Activated CD4-positive, alpha-beta T cell treated with anti-CD3 and anti-CD28 coated beads, Interleukin-2, amount 10 ng/mL, durations not matched to agents 7 days and 5 days (primary cell): ENCODE measurements at places on chromosomes 1 and 21. TPM values are rescaled to one million over a fixed set of nuclear protein-coding genes. Genes with fewer than 3 reads are reported as not detected.

GRCh38 chr1:106879538-106879937, 176.9 kb upstream of the PRMT6 start:
- no peaks in the 10 kb centered on the region for H3K27me3 ChIP-seq
- DNase-seq, result no peak
- H3K36me3 ChIP-seq, result no peaks in the 10 kb centered on the region

DNA sequence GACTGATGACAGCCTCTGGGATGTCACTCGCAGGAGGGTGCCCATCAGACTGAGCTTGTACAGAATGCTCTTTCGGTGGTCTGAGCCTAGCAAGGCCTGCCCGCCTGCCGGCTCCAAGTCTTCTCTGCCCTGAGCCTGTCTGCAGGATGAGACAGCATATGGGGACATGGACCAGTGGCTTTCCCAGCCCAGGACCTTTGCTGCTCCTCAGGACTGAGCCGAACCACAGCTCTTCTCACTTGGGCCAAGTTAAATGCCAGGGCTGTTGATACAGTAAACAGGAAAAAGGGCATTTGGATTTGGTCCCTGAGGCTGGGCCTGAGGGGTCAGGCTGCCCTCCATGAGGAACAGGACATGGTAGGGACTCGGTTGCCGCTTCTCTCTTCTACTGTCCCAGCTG, 64.3 kb upstream of the EPS8L3 start:
- H3K27me3 ChIP-seq, result no peaks in the 10 kb centered on the region
- peaks cover 20% of the 10 kb centered on the region for H3K4me1 ChIP-seq
- no peak overlapping the region for H3K4me3 ChIP-seq
- no peaks in the 10 kb centered on the region for H3K36me3 ChIP-seq
- no peak overlapping the region for H3K27ac ChIP-seq

GRCh38 chr21:42633858-42634257, 19.6 kb upstream of the PDE9A start:
- H3K27me3 ChIP-seq, result no peaks in the 10 kb centered on the region
- no peaks in the 10 kb centered on the region for H3K36me3 ChIP-seq
- H3K4me1 ChIP-seq, result peaks cover 4% of the 10 kb centered on the region
- no peak for DNase-seq
- no peak overlapping the region for H3K27ac ChIP-seq

- peaks cover 2% of the 10 kb centered on the region for H3K27me3 ChIP-seq
- no peak overlapping the region for H3K27ac ChIP-seq
- no peak for DNase-seq
- H3K4me1 ChIP-seq, result no peaks in the 10 kb centered on the region
- H3K4me3 ChIP-seq, result no peak overlapping the region
Observed at GRCh38 chr1:59232216-59232615, 64.7 kb upstream of the FGGY start.

DNA sequence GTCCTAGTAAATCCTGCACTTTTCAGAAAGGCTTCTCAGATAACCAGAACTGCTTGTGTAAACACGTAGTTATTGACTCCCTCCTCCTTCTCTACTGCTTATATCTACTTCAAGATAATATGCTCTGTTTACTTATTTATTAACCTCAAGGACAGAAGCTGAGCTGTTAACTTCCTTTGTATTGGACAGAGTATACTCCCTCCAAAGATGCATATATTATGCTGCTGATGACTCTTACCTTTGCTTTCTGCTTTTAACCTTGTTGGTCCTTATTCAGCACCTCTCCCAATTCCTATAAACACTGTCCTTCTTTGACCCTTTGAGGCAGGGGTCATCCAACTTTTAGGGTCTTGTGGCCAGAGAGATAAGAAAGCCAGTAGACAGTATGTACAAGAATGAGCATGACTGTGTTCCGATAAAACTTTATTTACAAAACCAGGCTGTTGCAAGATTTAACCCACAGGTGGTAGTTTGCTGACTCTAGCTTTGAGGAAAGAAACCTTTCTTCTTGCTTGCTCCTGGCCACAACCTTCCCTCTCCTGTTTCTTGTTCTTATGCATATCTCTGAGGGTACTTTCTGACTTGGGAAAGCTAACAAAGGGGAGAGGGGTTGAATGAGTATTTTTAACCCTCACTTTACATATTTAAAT, 4.9 kb downstream of the TPM3 start:
- peaks cover 24% of the 10 kb centered on the region for H3K27me3 ChIP-seq
- H3K4me3 ChIP-seq, result no peak overlapping the region
- H3K27ac ChIP-seq, result no peak overlapping the region
- no peak for DNase-seq
- H3K4me1 ChIP-seq, result peaks cover 13% of the 10 kb centered on the region

DNA sequence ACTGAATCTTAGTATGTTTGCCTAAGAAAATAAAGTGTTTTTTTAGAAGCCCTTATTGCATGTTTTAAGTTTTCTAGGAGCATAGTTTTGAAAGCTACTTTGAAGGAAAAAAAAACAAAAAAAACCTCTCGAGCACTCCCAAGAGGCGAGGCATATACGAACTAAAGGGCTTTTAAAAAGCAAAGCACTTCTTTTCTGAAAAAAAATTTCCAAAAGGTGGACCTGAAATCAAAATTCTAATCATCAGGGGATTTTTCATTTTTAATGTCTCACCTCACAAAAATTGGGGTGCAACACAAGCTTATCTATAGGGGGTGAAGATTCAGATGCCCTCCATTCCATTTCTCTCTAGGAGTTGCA, 594 bp downstream of the GLMN start:
- H3K27me3 ChIP-seq, result no peaks in the 10 kb centered on the region
- peak overlapping the region; percentile 98 for H3K4me3 ChIP-seq
- peak overlapping the region; percentile 94 for H3K27ac ChIP-seq
- H3K4me1 ChIP-seq, result peaks cover 53% of the 10 kb centered on the region
- DNase-seq, result no peak
- H3K36me3 ChIP-seq, result peaks cover 33% of the 10 kb centered on the region

DNA sequence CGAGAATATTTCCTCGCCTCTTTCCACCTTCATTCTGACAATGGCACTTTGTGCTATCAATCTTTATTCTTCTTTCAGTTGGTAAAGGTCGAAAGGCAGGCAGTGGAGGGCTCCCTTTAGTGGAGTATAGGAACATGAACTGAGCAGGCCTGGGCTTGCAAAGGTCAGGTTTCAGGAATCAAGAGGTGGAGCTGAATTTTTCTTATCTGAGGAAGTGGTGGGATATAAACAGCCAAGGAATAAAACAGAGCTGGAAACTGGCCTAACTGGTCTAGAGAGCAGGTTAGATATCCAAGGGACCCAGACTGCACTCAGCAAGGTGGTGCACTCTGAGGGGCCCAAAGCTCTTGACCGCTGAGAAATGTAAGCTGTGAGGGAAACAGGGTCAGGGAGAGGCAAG, 99.1 kb downstream of the PLA2G4A start:
- H3K4me3 ChIP-seq, result no peak overlapping the region
- no peaks in the 10 kb centered on the region for H3K4me1 ChIP-seq
- DNase-seq, result no peak
- H3K27me3 ChIP-seq, result no peaks in the 10 kb centered on the region
- no peak overlapping the region for H3K27ac ChIP-seq

- peaks cover 4% of the 10 kb centered on the region for H3K4me1 ChIP-seq
- H3K27me3 ChIP-seq, result peaks cover 10% of the 10 kb centered on the region
- H3K27ac ChIP-seq, result no peak overlapping the region
- H3K4me3 ChIP-seq, result no peak overlapping the region
Observed at GRCh38 chr1:8274352-8274751, 43.6 kb upstream of the SLC45A1 start.

GRCh38 chr1:93692026-93692425, 10.4 kb upstream of the BCAR3 start:
- no peak overlapping the region for H3K4me3 ChIP-seq
- H3K36me3 ChIP-seq, result no peaks in the 10 kb centered on the region
- H3K27me3 ChIP-seq, result peaks cover 6% of the 10 kb centered on the region
- H3K4me1 ChIP-seq, result no peaks in the 10 kb centered on the region

DNA sequence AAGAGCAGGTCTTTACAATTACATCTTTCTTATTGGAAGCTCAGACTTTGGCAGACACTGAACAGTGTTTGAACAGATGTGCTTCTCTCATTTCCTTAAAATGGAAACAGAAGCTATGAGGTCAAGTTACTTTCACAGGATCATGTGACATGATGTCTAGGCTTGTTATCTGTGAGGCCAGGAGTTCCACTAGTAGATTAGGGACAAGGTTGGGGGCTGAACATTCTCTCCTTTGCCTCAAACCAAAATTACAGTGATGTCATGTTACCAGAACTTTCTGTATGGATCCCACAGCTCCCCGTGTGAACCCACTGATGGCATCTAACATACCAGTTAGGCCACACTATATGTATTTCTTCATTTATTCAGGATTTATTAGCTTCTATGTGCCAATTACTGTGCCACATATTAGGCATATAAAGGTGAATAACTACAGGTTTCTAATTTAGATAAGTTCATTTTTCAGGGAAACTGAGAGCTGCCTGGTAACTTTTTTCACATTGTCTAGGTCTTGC, 6.0 kb downstream of the DYNLT5 start:
- H3K27me3 ChIP-seq, result peaks cover 15% of the 10 kb centered on the region
- H3K36me3 ChIP-seq, result no peaks in the 10 kb centered on the region
- no peaks in the 10 kb centered on the region for H3K4me1 ChIP-seq
- DNase-seq, result no peak

- no peak overlapping the region for H3K27ac ChIP-seq
- no peak overlapping the region for H3K4me3 ChIP-seq
- H3K27me3 ChIP-seq, result peaks cover 20% of the 10 kb centered on the region
- H3K36me3 ChIP-seq, result no peaks in the 10 kb centered on the region
- no peak for DNase-seq
Observed at GRCh38 chr1:109111386-109112055, 2.4 kb upstream of the ELAPOR1 start.

DNA sequence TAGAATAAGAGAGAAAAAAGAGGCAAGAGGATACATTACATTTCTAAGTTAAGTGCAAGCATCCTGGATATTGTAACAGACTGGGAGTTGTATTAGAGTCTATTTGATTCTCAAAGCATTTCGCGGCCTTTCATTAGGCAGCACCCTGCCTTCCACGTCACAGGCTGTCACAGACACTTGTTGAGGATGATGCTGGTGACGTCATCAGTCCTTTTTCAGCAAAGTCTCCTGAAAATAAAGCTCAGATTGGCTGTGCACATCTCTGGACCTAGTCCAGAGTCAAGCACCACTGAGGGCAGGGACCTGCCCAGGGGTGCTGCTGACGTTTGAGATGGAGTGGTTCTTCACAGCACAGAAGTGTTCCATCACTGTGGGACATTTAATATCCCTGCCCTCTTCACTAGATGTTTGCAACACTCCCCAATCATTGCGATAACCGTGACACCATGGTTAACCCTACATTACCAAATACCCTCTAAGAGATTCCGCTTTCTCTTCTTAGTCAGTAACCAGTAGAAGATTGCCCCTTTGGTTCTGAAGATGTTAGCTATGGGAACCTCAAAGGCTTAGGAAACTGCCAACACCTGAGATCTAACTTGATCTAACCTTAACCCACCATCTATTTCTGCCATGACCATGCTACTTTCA, 72.7 kb upstream of the F3 start:
- DNase-seq, result no peak
- no peak overlapping the region for H3K4me3 ChIP-seq
- H3K4me1 ChIP-seq, result peaks cover 9% of the 10 kb centered on the region
- no peak overlapping the region for H3K27ac ChIP-seq
- peaks cover 2% of the 10 kb centered on the region for H3K27me3 ChIP-seq
- H3K36me3 ChIP-seq, result no peaks in the 10 kb centered on the region

- DNase-seq, result peak; percentile 61
- H3K36me3 ChIP-seq, result peaks cover 20% of the 10 kb centered on the region
- peaks cover 54% of the 10 kb centered on the region for H3K4me1 ChIP-seq
- peak overlapping the region; percentile 93 for H3K4me3 ChIP-seq
Observed at GRCh38 chr1:117928881-117929342, 509 bp downstream of the GDAP2 start.

DNA sequence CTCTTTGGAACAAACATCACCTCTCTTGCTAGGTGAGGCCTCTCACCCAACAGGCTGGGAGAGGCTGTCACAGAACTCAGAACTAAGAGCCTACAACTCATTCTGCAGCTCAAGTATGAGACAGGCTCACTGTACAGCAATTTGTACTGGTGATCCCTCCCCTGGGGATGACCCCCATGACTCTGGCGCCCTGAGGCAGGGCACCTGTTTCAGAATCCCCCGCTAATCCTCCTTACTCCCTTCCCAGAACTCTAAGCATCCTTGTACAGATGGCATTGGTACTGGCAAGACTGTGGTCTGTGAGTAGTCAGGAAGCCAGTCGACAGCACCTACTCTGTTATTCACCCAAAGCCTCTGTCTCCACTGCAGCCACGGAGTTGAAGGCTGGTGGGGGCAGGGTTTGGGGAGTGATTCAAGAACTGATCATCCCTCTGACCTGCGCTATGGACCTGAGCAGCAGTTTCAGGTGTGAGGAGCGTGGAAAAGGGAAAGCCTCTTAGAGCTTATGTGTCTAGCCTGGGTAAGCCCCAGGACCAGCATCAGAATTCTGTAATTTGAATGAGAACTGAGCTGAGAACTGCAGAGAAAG, 655.5 kb downstream of the KIF26B start:
- no peaks in the 10 kb centered on the region for H3K36me3 ChIP-seq
- H3K27me3 ChIP-seq, result no peaks in the 10 kb centered on the region
- no peak overlapping the region for H3K27ac ChIP-seq
- DNase-seq, result no peak
- H3K4me3 ChIP-seq, result no peak overlapping the region
- peaks cover 3% of the 10 kb centered on the region for H3K4me1 ChIP-seq

DNA sequence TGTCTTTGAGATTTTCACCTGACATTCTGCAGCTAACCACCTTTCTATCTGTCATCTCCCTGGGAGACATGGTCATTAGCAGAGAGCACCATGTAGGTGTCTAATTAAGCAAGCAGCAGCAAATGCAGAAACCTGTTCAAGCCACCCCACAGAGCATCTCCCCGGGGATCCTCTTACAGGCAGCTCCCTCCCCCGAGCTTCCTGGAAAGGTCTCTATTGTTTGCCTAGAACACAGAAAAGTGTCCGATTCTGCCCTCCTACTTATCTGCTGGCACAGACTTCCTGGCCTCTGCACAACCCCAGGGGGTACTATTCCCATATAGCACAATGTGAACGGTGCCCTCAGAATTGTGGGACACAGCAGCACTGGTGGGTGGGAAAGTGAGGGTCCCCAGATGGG, 46.1 kb downstream of the PLEKHA6 start:
- H3K36me3 ChIP-seq, result no peaks in the 10 kb centered on the region
- no peak overlapping the region for H3K27ac ChIP-seq
- peaks cover 2% of the 10 kb centered on the region for H3K27me3 ChIP-seq
- no peak for DNase-seq

MRAP gene
- not detected for total RNA-seq

S100A12 gene
- total RNA-seq, result not detected

HMGN1 gene
- 389 TPM for total RNA-seq

CYP4B1 gene
- not detected for total RNA-seq

HAO2 gene
- total RNA-seq, result not detected

C1orf122 gene
- 13.9 TPM for total RNA-seq

THEM5 gene
- total RNA-seq, result not detected

PKP1 gene
- not detected for total RNA-seq
